ENCODE measurements at places on chromosomes 1 and 21.

DNA sequence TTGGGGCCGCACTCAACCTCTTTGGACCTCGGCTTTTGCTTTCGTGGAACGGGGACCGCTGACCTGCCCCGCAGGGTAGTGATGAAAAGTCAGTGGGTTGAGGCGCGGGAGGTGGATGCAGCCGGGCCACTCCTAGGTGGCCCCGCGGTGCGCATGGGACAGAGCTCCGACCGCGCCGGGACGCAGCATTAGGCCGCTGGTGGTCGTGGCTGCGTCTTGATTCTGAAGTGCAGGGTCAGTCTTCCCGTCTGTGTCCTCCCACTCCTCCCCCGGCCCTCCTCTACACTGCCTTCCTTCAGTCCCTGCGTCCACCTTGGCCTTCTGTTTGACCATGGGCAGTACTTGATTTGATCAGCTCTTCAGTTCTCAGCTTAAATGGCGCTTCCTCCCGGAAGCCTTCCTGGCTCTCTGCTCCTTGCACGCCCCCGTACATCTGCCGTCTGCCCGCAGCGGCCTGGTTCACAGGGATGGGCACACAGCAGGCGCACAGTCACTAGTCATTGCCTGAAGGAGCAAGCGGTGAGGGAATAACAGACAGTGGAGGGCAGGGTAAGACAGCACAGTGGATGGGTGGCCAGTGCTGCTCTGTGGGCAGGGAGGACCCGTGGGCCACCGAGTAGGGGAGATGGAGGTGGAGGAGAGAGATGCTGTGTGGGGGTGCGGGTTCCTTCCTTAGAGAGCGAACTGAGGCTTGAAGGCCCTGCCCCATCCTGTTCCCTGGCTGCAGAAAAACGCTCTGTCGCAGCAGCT, 633 bp downstream of the THEMIS2 start:
- peak; percentile 82 for DNase-seq

GRCh38 chr1:154784924-154785531, 85.1 kb downstream of the KCNN3 start:
- peak; percentile 85 for DNase-seq

- no peak for DNase-seq
Measured at GRCh38 chr1:226871636-226872327, 1.4 kb downstream of the PSEN2 start.

GRCh38 chr1:18537386-18538306, 56.9 kb downstream of the KLHDC7A start:
- no peak for DNase-seq

DNA sequence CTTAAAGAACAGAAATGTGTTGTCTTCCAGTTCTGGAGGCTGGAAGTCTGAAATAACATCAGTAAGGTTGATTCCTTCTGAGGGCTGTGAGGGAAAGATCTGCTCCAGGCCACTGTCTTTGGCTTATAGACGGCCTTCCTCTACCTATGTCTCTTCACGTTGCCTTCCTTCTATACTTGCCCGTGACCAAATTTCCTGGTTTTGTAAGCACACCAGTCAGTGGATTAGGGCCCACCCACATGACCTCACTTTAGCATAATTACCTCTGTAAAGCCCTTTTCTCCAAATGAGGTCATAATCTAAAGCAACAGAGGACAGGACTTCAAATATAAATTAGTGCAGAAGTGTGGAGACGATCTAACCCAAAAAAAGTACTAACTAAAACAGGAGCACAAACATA, 231.6 kb downstream of the NRIP1 start:
- DNase-seq, result no peak

GRCh38 chr1:94543893-94544635, 2.5 kb upstream of the F3 start:
- DNase-seq, result no peak

DNA sequence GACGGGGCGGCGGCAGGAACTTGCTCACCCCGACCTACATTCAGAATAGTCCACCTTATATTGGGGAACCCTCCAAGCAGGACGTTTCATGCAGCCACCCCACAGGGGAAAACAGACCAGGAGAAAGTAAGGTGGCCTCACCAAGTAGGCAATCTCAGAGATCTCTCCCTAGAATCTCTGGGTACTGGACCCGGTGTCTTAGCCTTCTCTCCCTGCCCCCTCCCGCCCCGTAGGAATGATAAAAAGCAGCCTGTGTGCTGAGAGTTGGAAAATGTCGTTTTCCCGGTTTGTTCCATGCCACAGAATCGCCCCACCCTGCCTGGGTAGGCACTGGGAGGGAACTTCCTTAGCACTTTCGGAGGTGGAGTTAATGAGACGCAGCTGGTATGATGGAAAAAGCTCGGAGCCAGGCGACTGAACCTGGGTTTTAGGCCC, 789 bp upstream of the PTPN14 start:
- DNase-seq, result no peak

- DNase-seq, result no peak
Measured at GRCh38 chr21:27564684-27565301, 597.9 kb upstream of the ADAMTS5 start.

Data from activated CD4-positive, alpha-beta T cell treated with anti-CD3 and anti-CD28 coated beads, Interleukin-2, amount 10 ng/mL, durations not matched to agents 24 days and 14 days (primary cell).